ENCODE measurements at places on chromosomes 5 and 9.

DNA sequence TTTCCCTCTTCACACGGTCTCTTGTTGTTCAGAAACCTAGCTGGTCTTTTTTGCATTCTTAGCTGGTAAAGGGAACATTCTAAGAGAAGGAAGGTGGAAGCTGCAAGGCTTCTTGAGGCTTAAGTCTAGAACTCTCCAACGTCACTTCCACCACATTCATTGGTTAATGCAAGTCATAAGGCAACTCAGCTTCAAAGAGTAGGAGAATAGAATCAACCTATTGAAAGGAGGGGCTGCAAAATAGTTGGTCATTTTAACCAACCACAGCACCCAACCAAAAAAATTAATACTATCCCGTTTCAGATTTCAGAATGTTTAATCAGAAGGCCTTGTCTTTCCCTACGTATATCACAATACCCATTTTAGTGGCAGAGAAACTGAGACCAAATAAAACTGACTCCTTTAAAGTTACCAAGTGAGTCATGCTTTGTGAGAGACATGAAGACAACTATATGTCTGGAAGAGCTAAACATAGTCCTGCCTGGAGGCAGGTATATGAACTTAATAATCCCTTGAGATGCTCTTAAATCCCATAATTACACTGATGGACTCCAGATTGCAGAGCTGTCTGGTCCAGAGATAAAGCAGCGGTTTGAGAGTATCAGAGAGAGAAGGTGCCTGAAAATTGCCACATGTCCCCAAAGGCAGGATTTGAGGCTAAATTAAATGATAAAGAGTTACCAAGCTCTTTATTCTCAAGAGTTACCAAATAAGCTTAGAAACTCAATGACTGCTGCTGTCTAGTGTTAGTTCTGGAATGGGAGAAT is 14.4 kb downstream of the DOCK8 start:
- no peak for DNase-seq

DNA sequence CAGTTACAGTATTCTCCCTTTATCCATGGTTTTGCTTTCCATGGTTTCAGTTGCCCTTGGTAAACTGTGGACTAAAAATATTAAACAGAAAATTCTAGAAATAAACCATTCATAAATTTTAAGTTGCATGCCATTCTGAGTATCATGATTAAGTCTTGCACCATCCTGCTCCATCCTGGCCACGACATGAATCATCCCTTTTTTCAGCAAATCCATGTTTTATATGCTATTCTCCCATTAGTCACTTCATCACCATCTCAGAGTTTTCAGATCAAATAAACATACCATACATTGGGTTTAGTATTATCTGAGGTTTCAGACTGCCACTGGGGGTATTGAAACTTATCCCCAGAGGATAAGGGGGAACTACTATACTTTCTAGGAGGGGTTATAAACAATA is 234.4 kb upstream of the ATP10B start:
- no peak for DNase-seq

DNA sequence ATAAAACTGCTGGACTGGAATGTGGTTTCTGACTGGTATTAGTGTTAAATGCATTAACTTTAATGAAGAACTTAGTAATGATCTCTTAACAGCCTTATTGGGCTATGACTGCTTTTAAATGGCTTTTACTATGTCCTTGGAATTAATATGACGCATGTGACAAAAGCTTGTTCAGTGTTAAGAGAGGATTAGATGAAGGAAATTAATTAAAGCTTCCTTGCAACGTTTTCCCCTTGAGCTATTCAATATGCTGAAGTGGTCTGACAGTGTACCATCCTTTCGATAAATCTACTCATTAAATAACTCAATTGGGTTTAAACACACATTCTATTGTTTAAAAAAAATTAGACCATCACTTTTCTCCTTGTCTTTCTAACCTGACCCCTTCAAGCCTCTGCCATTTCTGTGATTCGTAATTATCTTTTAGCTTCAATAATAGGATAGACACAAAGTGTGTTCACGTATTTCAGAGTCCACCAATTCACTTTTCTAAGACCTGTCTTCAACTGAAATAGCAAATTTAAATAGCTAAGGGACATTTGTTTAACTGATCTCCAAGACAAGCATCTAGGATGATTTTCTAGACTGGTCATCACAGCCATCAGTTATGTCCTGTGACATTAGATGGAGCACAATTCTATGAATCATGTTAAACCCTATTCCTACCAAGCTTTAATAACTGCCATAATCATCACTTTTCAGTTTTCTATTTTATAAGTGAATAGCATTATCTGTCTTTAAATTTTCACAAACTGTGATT is 1258.0 kb upstream of the CDH9 start:
- no peak for DNase-seq

DNA sequence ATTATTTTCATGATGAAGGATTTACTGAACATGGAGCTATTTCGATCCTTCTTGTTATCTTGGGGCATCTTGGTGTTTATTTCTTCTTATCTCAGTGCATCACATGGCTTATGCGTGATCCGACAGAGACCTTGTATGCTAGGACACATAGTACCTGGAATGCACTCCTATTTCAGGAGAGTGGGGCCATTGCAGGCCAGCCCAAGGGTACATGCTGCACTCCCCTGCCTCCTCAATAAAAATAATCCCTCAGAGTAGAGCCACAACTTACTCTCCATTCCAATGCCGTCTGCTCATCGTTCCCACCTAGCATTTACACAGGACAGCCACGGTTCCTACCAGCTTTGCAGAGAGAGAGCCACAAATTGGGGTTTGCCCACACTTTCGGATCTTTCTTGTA is 43.5 kb downstream of the PCSK5 start:
- DNase-seq = no peak

GRCh38 chr5:27009540-27009915 is 28.9 kb downstream of the CDH9 start:
- no peak for DNase-seq

All from activated naive CD4-positive, alpha-beta T cell (primary cell).